GOT3 (cell line): ENCODE measurements at places on chromosomes 4 and X.

DNA sequence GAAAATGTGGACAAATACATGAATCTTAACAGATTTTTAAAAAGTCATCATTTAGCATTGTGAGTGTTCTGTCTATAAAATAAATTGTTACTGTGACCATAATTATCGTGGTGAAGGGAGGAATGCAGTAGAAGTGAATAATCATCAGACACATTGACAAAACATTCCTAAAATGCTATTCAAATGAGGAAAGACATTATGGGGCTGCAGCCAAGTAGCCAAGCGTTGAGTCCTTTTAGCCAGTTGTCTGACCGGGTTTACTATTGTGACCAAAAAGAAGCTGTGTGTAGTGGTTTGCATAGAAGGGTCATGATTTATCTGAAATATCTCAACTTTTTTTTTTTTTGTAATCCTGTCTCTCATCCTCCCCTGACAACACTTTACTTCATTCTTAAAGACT lies 19.5 kb downstream of the WWC2 start:
- DNase-seq, result no peak

- DNase-seq, result no peak
Measured at GRCh38 chr4:1690698-1691097, 6.6 kb upstream of the FAM53A start.

GRCh38 chrX:42195506-42195905 lies 272.2 kb upstream of the CASK start:
- DNase-seq, result no peak

GRCh38 chrX:132744470-132744869 lies 214.0 kb downstream of the HS6ST2 start:
- no peak for DNase-seq

- DNase-seq, result no peak
Measured at GRCh38 chrX:8760021-8760420, 28.1 kb upstream of the ANOS1 start.

GRCh38 chr4:16119981-16120380 lies 36.2 kb upstream of the PROM1 start:
- DNase-seq, result no peak

DNA sequence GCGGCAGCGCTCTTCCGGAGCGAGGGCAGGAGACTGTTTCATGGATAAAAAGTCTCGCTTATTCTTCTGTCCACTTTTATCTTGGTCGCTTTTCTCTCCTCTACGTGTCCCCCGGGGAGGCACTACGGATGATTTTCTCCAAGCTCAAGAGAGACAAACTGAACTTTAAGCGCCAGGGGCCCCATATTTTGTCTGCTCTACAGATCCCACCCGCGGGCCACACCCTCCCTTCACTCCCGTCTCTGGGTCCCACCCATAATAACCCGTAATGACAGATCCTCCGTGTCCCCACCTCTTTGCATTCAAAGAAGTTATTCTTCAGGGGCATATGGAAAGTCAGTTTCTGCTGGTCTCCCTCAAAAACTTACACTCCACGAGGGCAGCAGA lies at the start of gene CORIN:
Gene CORIN (minus strand): TSS at position 160 of the 387 bp plus-strand sequence. CDS start 118 bp downstream, at position 42.
- no peak for DNase-seq

- DNase-seq, result no peak
Measured at GRCh38 chrX:19616959-19617358, 101.7 kb upstream of the MAP3K15 start.
